ENCODE measurements at places on chromosomes 3 and 15. TPM values are rescaled to one million over a fixed set of nuclear protein-coding genes. Genes with fewer than 3 reads are reported as not detected.

- peak; percentile 73 for DNase-seq
Observed at GRCh38 chr3:50237133-50237651, 1.2 kb downstream of the GNAI2 start.

DNA sequence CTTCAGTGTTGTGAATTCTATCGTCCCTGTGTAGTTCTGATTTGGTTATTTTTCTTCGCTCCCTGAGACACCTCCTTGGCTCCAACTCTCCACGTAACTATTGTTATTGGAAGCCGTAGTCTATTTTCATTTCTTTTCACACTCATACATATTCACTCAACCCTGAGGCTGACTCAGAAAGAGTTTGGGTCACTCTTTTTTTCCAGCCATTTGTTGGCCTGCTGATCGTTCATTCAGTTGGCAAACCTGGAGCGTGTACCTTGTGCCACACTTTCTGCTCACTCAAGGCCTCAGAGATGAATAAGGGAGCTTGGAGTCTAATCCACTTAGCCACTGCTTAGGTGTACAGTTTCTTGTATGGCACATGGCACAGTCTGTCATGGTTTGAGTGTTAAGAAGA lies 22.4 kb downstream of the GYG1 start:
- no peak for DNase-seq

DNA sequence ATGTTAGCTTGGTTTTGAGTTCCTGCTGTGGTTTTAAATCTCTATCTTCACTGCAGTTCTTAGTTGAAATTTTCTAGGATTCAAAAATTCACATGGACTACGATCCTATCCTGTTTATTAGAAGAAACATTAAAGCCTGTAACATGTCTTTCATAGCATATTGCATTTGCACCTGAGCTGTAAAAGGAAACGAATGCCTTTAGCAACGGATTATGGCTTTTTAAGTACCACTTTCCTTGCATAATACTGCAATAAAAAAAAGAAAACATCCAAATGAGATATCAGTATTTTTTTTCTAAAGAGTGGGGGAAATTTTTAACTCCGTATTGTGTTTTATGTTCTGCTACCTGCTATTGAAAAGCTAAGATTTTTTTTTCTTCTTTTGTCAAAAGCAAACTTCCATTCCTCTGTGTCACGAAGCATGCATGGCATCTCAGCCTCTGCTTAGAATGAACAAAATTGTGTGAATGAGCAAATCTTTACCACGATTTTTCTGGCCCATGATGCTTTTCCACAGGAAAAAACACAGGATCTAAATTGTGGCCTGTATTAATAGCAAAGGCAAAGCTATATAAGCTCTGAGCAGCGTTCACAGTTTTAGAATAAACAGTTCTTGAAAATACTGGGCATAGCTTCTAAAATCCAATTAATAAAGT lies 110.0 kb upstream of the CDIN1 start:
- no peak for DNase-seq

GRCh38 chr3:86624192-86624591 lies 366.8 kb downstream of the VGLL3 start:
- no peak for DNase-seq

Gene FAM3D
- not detected for total RNA-seq

Gene ARGFX
- total RNA-seq = not detected

Data from H7 (cell line).